Dermis microvascular lymphatic vessel endothelial cell (primary cell): ENCODE measurements at places on chromosomes 1 and 21. TPM values are rescaled to one million over a fixed set of nuclear protein-coding genes. Genes with fewer than 3 reads are reported as not detected.

DNA sequence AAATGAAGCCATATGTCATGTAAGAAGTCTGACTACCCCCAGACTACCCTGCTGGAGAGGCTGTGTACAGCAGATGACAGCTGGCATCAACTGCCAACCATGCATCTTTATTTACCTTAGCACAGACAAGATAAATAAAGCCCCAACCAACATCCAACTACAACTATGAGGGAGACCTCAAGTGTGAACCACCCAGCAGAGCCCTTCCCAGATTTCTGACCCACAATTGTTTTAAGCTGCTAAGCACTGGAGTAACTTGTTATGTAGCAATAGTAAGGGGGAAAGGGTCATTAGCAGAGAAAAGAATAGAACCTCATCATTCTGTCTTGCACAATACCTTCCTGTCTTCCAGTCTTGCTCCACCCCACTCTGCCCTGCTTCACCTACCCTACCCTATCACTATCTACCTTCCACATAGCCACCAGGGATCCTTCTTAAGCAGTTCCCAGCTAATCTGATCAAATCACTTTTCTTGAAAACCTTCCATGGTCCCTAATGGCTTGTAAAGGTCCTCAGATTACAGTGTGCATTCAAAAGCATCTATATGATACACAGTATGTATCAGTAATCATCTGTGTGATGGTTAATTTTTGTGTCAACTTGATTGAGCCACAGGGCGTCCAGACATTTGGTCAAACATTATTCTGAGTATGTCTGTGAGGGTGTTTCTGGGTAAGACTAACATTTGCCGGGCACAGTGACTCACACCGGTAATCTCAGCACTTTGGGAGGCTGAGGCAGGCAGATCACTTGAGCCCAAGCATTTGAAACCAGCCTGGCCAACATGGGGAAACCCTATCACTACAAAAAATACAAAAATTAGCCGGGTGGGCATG, 19.6 kb upstream of the RBM15 start:
- no peak for DNase-seq

- no peak for DNase-seq
Observed at GRCh38 chr1:151133018-151133806, 13.2 kb downstream of the SEMA6C start.

DNA sequence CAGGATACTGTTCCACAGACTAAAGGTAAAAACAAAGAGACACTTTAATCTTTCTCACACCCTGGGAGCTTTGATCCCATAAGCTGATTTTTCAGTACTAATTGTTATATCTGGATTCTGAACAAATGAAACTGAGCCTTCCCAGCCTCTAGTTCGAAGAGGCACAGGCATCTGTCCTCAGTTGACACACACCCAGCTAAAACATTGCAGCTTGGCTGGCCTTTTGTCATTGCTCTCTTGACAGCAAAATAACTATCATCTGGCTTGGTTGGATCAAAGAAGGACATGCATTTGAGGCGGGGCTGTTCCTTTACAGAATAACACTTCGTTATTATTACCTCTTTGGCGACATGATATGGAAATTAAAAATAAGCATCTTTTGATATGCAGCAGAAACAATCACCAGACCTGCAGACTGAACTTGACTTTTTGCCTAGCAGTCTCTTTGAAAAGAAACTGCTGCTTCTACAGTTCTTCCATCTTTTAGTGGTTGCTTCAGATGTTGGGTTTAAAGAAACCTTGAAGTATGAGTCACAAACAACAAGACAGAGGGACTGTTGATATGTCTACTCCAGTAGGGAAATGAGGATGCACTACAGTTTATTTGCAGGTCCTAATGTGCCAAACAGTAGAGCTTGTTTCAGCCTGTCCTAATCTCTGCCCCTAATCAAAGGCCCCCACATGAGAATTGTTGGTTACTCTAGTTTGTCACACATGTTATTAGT, 166.5 kb downstream of the TPR start:
- no peak for DNase-seq

DNA sequence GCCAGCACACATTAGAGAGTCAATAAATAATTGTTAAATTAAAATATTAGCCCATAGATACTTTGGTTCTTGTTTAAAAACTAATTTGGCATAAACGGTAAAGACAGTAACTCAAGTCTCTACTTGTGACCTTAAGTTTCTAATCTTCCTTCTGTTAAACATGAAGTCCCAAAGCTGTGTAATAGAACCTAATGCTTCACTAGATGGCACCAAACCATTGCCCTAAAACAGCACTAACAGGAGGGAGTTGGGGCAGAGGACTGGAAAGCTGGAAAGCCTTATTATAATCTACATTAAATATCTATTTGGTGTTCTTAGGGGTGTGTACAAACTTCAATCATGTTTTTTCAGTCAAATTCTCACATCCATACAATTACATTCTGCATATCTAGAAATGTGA, 176.7 kb downstream of the OLFM3 start:
- peak; percentile 5 for DNase-seq

GRCh38 chr1:113434081-113434873, 44.0 kb downstream of the MAGI3 start:
- no peak for DNase-seq

- no peak for DNase-seq
Observed at GRCh38 chr21:20789729-20790500, 208.3 kb upstream of the NCAM2 start.

DNA sequence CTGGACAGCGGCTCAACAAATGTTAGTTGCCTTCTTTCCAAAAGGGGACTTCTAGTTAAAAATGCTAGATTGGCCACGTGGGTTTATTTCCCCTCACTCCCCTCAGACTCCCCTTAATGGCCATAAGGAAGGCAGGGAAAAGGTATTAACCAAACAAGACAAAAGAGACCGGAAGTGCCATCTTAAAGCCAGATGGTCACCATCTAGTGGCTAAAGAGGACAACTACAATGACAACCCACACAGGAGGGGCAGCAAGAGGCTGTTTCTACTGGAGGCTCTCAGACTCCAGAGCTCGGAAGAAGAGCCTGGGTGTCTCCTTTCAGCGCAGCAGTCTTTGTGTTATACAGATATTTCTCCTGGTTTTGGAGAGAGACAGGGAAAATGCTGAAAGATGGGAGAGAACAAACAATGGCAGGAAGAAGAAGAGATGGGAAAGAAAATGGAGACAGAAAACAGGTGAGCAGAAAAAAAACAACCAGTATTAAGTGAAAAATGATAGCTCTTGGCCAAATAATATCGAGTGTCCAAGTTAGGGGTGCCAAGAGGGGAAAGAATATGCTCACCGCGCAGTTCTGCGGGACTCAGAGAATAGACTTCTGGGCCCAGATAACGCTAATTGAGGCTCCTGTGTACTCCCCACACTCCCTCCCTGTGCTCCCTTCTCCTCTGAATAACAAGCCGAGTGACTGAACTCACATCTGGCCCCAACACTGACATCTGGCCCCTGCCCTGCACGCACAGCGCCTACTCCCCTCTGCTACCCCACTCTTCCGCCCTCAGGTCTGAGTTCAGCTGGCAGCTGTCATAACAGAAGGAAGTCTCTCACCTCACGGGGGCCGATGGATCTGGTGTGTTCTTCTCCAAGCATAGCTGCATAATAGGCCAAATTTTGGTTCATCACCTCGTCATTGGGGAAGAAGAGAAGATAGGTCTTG, 9.6 kb downstream of the P3H1 start:
- DNase-seq: peak; percentile 74

DNA sequence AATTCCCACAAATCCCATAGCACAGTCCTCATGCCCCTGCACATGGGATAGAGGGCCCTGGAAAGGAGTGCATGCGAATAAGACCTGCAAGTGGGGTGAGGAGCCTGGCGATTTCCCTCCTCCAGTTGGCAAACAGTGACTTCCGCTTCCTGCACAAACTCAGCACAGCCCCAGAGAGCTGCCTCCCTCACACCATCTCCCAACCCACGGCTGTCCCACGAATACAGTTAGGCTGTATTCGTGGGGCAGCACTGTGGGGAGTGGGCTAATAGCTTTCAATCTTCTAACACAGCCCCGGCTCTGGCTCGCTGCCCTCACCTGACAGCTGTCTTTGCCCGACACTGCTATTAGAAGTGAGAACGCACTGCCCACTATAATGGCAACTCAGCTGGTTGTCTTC, 28.2 kb upstream of the CNTN2 start:
- DNase-seq: no peak

DNA sequence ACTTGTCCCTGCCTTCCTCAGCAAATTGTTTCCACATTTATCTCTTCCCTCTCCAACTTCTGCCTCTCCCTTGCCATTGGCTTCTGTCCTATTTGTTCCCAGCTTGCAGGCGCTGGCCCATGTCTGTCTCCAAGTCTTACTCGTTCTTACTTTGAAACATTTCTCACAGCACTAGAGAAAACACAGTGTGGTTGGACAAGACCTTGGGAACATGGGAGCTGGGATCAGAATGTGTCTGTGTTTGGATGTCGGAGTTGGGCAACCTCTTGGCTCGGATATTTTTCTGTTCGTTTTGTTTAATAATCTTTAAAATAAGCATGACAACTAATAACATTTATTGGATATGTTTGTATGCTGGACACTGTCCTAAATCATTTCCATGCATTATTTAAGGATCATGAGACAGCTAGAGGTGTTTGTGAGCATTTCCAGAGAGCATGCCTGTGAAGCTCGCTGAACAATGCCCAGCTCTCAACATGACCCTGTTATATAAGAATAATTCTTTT, 5.9 kb upstream of the BRWD1 start:
- no peak for DNase-seq

GRCh38 chr1:150066838-150067183, 765 bp upstream of the VPS45 start:
- DNase-seq: no peak

DNA sequence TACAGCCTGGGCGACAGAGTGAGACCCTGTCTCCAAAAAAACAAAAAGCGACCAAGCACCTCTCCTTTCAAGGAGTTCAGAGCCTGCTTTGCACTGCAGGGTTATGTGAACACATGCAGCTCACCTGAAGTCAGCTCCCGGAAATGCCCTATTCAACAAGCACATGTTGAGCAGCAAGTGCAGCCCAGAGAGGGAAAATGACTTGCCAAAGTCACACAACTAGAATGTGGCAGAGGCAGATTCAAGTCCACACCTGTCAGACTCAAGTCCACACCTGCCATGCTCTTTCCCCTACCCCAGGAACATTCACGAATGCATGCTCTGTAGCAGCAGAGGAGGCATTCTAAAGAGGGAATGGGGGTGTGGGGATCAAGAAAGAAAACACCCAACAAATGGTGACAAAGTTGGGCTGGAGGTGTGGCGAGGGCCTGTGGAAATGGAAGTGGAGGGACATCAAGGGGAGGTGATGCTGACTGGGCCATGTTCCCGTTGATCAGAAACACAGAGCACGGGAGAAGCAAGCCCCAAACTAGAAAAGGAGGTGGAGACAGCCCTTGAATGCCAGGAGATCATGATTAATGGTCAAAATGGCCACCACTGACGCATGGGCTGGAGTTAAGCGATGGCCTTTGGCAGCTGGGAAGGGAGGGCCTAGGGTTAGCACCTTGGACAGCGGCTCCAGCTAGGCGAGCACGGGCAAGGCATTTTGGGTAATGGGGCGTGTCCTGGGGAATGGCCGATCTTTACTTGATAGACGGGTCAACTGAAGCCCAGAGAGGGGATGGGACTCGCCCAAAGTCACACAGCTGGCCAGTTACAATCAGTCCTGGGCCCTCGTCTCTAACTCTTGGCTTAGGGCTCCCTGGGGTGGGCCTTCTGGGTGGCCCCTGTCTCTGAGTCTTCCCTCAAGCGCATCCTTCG, 21.5 kb downstream of the RAP1GAP start:
- peak; percentile 63 for DNase-seq

DNA sequence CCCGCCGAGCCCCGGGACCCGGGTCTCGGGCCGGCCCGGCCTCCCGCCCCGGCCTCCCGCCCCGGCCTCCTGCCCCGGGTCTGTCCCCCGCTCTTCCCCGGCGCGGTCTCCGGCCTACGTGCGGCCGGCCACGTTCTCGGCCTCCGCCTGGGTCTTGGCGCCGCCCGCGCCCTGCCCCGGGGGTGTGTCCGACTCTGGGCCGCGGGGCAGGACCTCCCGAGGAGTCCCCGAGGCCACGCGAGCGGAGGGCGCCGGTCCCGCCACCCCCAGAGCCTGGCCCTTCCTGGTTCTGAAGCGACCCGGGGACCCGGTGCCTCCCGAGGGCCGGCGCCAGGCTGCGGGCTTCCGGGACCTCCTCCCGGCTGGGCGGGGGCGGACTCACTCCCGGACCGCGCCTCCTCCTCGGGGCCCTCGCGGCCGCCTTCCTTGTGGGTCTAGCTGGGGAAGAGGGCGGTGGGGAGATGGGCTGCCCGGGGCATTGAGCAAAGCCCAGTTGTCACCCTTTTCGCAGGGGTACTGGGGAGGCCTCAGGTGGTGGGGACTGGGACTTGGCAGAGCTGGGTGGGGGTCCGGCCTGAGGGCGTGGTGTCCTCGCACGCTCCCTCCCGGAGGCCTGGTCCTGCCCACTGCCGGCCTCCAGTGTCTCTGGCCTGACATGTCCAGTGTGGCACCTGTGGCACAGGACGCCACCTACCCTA, 558 bp downstream of the PFKL start:
- DNase-seq: peak; percentile 60

DNA sequence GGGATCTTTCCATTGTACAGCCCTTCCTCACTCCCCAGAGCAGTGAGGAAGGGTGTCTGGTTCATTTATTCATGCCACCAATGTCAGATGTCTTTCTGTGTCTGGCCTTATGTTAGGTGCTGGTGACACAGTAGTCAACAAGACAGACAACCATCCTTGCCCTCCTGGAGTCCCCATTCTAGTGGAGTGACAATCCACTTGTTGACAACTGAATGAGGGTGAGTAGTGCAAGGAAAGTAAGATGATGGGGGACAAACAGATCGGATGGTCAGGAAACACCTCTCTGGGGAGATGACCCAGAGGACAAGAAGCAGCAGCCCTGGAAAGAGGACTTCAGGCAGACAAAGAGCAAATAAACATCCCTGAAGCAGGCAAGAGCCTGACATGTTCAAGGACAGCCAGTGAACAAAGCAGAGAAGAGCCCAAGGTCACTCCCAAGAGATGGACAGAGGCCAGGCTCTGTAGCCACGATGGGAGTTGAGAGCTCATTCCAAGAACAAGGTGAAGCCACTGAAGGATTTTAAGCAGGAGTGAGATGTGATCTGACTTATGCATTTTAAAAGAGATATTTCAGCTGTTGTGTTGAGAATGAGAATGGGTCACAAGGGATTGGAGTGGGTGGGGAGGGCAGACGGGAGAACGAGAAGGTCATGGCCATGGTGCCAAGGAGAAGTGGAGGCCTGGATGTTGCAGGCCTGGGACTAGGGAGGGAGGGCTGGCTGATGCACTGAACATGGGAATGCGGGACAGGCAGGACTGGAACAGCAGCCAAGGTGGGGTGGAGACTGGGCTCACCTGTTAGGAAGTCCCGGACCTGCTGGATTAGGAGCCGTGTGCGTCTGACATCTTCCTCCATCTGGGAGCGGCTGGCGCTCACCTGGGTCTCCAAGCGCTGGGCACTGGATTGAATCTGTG, 30.2 kb downstream of the LAMB3 start:
- DNase-seq: no peak

DNA sequence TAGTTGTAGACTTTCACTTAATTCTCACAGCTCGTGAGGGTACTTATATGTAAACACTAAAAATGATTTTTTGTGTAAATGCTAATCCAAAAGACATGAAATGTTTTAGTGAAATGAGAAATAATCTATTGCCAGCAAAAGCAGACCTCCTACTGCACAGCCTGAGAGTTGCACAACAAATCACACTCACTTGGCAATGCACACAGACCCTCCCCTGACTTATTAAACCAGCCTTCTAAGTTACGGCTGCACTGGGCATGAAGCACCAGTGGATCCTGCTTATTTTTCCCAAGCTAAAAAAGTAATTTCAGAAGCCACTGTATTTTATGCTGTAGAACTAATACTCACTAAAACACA, 10.3 kb downstream of the ERRFI1 start:
- DNase-seq: no peak

LIN28A gene
- not detected in 2 replicates for total RNA-seq

ADAM30 gene
- total RNA-seq: not detected in 2 replicates

CLCA4 gene
- not detected in 2 replicates for total RNA-seq

GBP3 gene
- 13.0 and 15.6 TPM in 2 replicates for total RNA-seq

CATSPERE gene
- total RNA-seq: 0.39 and 0.89 TPM in 2 replicates
